Type B pancreatic cell (in vitro differentiated cells): ENCODE measurements at places on chromosomes 13 and 19.

GRCh38 chr13:70662231-70662940 is 554.1 kb upstream of the KLHL1 start:
- DNase-seq, result no peak

DNA sequence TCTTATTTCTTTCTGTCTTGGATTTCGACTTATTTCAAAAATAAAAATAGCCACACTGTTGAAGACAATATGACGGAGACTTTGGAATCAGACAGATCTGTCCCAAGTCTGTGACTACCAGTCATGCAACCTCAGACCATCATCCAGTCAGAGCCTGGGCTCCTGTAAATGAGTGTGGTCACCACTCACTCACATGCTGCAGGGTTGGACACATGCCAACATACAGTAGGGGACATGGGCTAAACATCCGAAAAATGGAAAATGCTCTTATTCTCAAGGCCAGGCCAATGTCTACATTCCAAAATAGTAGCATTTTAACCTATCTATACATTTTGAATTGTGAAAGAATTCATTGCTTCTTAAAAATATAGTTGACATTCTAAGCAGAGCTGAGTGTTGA is 75.5 kb upstream of the EDNRB start:
- no peak for DNase-seq

DNA sequence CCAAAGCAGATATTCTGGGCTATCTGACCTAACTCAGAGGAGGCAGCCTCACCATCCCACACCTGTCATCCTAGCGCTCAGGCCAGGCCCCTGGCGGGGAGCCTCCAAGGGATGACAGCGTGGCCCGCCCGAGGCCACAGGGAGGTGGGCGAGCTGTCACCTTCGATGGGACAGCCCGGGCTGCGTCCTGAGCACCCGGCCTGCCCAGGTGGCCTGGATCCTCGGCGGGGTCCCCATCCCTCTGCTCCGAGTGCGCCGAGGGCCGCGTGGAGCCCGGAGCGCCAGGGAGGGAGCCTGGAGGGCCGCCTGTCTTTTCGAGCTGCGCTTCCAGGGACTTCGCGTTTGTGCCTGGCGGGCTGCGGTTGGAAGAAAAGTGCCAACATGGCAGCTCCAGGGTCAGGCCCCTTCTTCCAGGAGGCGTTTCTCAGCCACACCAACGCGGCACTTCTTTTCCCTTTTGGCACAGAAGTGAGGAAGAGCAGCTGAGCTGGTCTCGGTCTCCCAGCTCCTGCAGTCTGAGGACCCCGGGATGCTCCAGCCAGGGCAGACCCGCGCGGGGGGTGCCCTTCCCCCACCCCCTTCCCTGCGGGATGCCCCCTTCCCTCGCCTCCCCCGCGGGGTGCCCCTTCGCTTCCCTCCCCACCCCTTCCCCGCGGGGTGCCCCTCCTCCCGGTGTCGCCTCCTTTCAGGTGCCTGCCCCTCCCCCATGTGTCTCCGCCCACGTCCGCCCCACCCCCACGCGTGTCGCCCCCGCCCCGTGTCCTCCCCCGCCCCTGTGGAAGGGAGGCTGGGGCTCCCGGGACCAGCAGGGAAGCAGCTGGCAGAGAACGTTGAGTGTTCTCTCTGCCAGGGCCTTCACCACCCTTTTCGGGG is 42.3 kb downstream of the GJA3 start:
- no peak for DNase-seq

DNA sequence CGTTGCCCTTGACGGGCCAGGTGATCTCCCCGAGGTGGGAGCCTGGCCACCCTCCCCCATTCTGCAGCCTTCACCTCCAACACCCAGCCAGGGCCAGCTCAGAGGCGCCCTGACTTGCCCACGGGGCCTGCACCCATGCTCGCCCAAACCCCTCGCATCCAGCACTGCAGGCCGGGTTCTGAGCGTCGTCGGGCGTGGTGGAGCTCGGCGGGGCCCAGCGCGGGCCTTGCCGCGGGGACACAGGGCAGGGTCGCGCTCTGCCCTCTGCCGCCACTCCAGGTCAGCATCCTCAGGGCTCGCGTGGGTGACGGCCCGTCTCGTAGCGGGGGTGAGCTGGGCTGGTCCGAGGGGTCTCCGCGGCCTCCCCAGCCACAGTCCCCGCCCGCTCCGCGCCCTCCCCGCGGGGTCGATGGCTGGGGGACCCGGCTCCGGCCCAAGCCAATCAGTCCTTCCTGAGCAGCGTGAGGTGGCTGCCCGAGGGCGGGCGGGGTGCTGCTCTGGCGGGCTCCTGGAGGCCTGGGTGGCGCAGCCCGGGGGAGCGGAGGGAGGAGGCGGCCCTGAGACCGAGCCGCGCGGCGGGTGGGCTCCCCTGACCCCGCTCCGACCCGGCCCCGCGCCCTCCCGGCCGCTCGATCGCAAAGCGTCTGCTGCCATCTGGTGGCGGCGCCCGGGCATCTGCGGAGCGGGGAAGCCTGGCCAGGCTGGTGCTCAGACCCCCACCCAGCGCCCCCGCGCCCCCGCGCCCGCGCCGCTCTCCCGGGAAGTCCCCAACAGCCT is 61.4 kb downstream of the CCNE1 start:
- peak; percentile 83 for DNase-seq

DNA sequence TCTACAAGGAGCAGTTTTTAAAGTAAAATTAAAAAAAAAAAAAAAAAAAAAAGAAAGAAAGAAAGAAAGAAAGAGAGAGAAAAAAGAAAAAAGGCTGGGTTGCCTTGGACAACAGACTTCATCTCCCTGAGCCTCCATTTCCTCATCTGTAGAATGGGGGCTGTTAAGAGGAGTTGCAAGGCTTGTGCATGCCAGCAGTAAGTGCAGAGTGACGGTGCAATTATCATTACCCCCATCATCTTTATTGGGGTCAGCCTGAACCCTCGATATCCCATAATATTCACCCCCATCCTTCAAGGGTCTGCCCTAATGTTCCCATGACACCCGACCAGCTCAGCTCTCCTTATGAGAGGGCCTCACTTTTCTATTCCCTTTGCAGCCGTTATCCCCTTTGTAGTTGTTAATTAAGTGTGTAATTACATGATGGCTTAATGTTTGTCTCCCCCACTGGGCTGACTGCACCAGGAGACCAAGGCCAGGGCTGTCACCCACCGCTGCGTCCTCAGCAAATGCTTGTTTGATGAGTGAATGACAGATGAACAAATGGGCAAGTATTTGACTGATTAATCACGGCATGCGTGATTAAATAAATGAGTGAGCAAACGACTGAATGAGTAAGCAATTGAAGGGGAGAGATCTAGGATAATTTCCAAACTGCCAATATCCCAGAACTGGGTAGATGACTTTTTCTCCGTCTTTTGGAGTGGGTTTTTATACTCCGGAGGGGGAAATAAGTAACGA is 10.1 kb downstream of the FOSB start:
- DNase-seq, result no peak

DNA sequence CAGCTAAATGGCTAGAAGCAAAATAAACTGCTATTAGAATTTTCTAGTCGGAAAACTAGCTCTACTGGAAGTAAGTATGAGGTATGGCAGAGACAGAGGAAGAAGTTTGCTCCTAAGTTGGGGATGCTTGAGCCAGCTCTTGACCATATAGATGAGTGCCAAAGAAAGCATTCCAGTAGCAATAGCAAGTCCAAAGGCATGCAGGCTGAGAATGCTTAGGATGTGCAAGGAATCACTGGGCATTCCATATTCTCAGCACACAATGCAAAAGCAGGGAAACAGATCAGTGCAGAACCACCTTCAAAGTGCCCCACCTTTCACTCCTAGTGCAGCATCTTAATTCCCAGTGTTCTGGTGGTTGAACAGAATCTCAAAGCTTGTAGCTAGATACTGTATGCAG is 32.9 kb downstream of the SERTM1 start:
- DNase-seq, result no peak

DNA sequence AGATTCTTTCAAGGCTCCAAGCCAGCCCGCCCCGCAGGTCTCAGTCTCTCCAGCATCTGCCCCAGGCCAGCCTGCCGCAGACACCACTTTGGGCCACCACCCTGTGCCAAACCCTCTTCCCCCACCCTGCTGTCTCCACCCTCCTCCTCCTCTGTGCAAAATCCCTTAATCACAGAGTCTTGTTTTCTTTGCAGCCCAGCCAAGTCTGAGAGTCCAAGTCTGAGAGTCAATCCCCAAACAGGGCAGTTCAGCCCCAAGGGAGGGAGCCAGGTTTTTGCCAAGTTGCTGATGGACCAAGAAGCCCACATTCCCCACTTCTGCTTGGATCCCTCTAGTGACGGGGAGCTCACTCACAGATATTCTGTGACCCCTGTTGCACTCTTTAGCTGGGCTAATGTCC is 3.1 kb downstream of the ADAMTS10 start:
- DNase-seq, result no peak

DNA sequence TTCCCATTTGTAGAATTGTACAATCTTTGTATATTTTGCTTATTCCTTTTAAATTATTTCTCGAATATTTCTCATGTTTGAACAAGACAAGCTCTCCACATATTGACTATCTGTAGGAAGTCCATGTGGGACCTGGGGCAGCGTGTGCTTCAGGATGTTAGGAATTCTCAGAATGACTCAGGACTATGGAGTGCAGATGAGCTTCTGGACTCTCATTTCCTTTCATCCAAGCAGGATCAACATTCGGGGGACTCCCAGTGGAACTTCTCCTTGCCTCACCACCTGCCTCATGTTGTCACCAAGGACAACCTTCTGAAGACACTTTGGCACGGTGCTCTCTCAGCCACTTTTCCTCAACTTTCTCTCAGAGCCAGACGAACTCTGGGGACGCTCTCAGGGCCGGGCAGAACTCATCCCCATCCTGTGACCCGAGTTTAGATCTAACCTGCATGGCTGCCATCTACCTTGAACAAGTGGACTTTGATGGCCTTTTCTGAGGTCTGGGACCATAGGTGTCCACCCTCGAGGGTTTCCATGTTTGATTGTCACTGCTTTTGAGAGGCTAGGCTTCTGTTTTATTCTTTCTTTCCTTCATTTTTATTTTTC is 441.7 kb downstream of the IRS2 start:
- no peak for DNase-seq

- no peak for DNase-seq
Observed at GRCh38 chr19:39200803-39201115, 3.3 kb downstream of the SYCN start.

DNA sequence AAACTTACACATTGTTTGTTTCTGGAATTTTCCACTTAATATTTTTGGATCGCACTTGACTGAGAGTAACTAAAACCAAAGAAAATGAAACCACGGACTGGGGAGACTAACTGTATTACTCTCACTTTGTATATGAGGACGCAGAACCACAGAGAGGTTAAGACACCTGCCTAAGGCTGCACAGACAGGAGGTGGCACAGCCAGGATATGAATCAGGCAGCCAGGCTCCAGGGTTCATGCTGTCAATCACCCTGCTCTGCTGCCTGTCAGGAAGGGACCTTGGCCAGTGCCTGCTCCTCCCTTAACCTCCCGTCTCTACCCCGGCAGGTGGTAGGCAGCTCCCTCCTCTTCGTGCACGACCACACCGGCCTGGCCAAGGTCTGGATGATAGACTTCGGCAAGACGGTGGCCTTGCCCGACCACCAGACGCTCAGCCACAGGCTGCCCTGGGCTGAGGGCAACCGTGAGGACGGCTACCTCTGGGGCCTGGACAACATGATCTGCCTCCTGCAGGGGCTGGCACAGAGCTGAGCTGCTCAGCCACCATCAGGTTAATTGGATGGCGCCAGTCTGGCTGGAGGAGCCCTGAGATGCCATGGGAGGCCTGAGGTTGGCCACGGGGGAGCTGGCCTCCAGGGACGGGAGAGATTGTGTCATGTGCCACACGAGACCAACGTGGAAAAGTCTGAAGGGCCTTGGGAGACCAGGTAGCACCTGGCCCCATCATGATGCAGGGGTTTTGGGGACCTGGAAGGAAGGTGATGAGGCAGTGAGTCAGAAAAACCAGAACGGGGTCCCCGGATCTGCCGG is 11.0 kb downstream of the ACTMAP start:
- no peak for DNase-seq
